ENCODE measurements at places on chromosomes 7 and 10.

DNA sequence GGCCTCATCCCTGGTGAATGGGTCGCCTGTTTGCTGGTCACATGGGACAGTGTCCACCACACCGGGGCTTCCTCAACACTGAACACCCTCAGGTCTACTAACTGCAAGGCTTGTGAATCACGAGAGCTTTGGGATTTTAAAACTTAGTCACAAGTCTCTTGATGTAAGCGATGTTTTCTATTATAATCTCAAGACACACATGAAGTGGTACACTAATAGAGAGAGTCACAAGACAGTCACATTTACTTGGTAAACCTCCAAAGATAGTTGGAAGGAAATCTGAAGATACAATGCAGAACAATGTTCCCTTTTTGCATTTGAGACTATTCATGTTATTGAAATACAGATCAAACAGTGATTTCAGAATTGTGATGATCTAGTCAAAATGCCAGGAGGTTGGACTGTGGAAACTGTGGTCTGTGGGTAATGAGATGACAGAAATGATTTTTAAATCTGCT lies 233.1 kb upstream of the KLF6 start:
- DNase-seq: no peak

- no peak for DNase-seq
Measured at GRCh38 chr10:4094751-4095150, 309.7 kb upstream of the KLF6 start.

DNA sequence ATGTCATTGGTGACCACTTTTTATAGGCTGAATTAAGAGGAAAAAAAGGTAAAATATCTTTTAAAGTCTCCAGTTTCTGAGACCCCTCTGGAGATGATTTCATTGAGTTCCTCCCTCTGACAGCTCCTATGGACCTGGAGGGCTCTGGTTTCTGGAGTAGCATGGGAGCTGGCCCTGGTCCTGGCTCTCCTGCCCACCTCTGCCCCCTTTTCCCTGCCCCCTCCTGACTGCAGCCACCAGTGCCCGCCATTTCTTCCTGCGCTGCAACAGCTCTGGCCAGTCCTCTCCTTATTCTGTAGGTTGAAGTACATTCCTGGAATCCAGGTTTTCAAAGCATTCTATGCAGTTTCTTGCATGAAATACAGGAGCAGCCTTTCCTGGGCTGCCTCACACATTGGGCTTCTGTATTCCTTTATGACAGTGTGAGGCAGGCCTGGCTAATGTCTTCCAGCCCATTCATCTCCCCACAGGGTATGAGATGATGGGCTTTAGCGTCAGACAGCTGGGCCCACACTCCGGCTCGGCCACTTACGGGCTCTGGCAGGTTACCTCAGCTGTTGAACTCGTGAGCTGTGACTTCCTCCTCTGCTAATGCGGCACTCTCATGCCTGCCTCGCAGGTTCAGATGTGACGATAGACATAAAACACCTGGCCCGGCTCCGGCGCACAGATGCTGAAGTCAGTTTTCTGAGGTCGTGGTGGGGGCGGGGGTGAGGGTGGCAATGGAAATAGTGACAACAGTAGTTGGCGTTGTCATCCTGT lies 101.7 kb downstream of the MGMT start:
- no peak for DNase-seq

DNA sequence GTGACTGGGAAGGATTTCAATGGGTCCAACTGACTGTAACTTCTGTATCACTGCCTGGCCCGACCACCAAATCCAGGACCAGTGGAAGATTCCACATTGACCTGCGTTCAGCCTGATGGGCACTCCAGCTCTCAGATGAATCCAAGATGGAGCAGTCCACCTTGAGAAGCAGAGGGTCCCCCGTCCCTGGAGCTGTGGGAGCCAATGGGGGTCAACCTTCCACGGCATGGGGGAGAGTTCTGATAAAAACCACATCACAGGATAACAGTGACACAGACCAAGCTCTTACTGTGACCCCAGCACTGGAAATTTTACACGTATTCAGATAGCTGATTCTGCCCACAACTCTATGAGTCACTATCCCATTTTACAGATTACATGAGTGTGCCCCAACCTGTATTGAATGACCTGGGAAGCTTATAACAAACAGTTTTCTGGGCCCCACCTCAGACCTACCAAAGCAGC lies 11.2 kb downstream of the ZCCHC24 start:
- peak; percentile 55 for DNase-seq

GRCh38 chr10:109418795-109419194 lies 504.5 kb downstream of the XPNPEP1 start:
- no peak for DNase-seq
